ENCODE measurements at places on chromosomes 1 and 21.

DNA sequence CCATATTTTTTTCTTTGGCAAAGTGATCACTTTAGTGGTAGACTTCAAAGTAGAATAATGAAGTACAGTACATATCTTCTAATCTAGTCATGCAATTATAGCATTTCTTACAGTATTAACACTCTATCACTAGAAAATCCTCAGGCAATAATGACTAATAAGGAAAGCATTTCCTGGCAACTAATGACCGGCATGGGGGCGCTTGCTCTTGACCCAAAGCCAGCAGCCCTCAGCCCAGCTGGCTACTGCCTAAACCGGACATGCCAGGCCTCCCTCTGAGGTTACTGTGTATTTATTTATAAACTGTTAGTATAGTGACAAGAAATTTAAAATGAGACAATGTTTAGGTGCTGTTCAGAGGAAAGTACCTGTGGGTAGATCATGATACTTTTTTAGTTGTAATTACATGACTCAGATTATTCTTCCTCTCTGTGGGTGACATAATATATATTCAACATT lies 633.8 kb downstream of the PTPRC start:
- DNase-seq = no peak

DNA sequence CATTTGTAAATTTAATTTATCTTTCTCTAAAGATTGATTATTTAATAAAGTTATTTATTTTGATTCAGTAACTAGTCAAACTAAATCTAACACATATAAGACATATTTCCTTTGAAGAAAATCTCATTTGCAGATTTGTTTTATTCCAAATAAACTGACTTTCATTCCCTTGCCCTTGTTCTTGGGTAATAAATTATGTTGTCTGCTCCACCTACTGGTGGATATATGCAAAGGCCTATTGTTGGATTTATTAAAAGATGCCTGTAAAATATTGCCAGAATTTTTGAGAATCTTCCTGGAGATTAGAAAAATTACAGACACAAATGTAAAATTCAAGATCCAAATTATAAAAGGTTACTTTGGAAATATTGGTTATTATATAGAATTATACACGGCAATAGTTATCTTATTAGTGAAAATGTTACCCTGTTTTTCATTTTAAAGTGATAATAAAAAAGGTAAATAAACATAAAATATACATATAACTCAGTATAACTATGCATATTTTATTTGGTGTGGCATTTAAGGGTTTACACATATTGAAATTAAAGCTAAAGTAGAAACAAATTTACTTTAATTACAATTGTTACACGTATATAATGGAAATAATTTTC lies 116.1 kb downstream of the SPATA17 start:
- no peak for DNase-seq

DNA sequence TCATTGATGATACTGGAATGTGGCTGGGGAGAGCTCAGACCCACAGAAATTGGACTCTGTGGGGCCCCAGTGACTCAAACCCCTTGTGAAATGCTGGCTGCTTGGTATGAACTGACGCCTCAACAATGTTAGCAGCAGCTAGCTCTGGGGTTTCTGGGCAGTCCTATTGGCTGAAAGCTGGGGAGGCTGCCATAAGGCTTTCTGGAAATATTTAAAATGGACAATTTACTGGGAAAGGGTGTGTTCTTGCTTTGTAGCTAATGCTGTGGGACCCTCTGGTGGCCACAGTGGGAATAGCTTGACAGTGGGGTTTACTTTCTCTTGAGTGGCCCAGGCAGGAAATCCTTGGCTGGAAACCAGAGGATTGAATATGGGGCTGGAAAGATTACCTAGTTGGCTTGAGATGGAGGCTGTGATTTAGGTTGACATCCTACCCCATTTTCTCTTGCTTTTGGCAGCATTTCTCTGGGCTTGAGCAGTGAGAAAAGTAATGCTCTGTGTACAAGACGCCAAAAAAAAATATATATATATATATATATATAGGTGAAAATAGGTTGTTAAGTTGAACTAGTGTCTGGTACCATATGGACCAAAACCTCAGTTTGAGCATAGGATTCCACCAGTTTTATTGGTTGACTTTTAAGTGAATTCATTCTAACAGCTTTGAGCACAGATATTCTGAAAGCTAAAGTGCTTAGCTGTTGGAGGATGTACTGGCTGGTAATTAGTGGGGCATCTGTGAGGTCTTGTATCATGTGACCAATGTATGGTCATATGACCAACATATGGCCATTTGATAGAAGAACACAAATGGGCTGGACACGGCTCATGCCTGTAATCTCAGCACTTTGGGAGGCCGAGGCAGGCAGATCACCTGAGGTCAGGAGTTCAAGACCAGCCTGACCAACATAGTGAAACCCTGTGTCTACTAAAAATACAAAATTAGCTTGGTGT lies 8.2 kb upstream of the S100A10 start:
- peak; percentile 69 for DNase-seq

- no peak for DNase-seq
Measured at GRCh38 chr1:67721650-67722291, 36.8 kb downstream of the GADD45A start.

DNA sequence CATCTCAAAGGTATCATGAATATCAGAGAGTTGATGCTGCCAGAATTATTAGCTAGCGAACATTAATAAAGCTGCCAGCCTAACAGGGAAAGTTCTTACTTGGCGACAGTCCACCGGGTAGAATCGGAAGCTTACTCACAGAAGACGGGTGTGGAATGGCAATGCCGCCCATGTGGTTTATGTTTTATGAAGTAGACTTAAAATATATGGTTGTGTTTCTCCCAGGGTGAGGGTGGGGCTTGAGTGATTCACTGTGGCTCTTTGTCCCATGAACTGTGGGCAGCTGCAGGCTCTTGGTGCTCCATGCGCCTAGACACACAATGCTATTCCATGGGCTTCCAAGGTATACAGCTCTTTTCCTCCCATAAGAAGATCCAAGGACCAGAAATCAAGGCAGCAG lies 162.7 kb downstream of the PIGK start:
- no peak for DNase-seq

GRCh38 chr1:31658721-31659120 lies 14.0 kb upstream of the PEF1 start:
- DNase-seq = no peak

DNA sequence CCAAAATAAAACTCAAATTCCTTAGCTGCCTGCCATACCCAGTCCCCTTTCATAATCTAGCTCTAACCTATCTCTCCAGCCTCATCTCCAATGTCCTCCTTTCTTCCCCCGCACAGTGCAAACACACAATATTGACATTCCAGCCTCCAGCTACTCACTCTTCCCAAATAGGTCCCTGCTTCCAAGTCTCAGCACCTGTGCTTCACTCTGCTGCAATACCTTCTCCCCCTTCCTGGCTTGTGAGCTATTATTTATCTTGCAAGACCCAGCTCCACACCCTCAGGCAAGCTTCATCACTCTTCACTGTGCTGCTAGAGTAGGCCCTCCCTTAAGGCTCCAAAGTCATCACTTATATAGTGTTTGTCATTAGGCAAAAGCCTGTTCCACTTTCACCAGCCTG lies 9.7 kb downstream of the PLPP3 start:
- DNase-seq = no peak

GRCh38 chr1:1082776-1083415 lies 8.8 kb upstream of the RNF223 start:
- no peak for DNase-seq

- no peak for DNase-seq
Measured at GRCh38 chr1:197218857-197219256, 49.2 kb upstream of the CRB1 start.

GRCh38 chr1:86389307-86389706 lies 6.8 kb downstream of the ODF2L start:
- no peak for DNase-seq

- no peak for DNase-seq
Measured at GRCh38 chr1:158153746-158154444, 26.8 kb upstream of the CD1D start.

GRCh38 chr1:157178490-157178889 lies 40.3 kb upstream of the ETV3 start:
- no peak for DNase-seq

GRCh38 chr1:170247751-170248521 lies 102.2 kb downstream of the NTMT2 start:
- no peak for DNase-seq

DNA sequence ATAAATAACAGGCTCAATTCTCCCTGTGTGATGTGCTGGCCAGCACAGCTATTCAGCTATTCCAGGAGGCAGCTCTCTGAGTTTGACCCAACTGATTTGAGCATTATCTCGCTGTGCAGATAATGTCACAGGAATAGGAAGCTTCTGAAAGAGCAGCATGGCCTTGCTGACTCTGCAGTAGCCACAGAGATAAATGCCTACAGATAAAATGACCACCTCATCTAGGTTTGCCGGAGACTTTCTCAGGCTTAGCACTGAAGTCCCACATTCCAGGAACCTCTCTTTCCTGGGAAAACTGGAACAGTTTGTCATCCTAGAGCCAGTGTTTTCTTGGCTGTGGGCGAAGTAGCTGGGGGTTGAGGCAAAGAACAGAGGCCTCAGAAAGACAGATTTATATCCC lies 98.9 kb downstream of the MRPL39 start:
- no peak for DNase-seq

GRCh38 chr1:219805191-219805590 lies 123.2 kb downstream of the SLC30A10 start:
- DNase-seq = no peak

- no peak for DNase-seq
Measured at GRCh38 chr1:179996099-179996498, 41.5 kb downstream of the CEP350 start.

DNA sequence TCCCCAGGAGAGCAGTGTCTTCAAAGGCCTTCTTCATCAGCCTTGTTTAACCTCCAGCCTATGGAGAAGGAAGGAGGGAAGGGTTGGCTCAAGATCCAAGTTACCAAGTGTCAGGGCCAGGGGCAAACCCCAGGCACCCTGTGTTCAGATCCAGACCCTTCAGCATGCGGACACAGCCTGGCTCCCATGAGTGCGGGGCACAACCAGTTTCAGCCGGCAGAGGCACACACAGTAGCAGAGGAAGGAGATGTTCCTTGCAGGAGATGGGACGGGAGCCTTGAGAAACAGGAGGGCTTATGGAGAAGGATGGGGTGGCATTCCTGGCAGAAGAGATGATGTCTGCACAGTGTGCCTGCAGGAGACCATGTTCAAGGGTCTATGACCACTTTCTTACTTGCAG lies 161.7 kb upstream of the EDN2 start:
- no peak for DNase-seq

DNA sequence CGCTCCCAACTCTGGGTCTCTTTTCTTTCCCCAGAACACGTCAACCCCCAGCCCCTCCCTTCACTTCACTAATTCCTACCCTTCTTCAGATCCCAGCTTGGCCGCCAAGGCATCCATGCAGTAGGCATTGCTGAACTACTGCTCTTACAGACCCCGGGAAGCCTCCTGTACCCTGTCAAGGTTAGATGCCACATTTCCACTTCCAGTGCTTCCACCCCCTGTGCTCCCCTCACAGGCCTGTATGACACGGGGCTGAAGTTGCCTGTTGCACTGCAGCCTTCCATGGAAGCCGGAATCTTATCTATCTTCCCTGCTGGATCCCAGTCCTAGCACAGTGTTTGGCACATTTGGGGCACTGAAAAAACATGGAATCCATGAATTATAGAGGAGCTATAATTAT lies 99.0 kb upstream of the SOD1 start:
- DNase-seq = no peak

GRCh38 chr1:238254935-238255334 lies 364.2 kb upstream of the ZP4 start:
- no peak for DNase-seq

GRCh38 chr21:42465008-42465802 lies 30.8 kb downstream of the RSPH1 start:
- DNase-seq = no peak

DNA sequence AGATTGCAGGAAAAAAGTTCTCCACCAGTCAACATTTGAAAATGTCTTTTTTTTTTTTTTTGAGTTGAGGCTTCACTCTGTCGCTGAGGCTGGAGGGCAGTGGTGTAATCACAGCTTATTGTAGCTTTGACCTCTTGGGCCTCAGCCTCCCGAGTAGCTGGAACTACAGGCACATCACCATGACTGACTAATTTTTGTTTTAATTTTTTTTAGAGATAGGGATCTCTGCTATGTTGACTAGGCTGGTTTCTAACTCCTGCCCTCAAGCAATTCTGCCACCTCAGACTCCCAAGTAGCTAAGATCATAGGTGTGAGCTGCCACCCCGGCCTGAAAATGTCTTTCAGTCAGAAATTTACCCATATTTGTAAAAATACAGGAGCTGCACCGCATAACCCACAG lies 30.6 kb upstream of the USP24 start:
- no peak for DNase-seq

GRCh38 chr1:54754045-54754444 lies 10.3 kb downstream of the PARS2 start:
- DNase-seq = no peak

DNA sequence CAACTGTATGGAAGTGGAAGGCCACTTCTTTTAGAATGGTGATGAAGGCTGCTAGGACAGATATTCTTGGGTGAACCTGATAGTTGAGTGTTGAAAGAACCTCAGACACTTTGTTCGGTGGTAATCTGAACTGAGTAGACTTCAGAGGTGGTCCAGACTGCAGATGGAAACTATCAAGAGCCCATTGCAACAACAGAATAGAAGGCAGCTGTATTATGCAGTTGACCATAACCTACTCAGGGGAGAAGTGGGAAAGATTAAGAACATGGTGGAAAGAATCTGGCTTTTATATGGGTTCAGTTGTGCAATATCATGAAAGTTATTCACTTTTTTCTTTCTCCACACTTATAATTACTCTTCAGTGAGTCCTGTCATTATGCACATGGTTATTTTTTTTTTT lies 194.0 kb downstream of the KCNK2 start:
- DNase-seq = no peak

GRCh38 chr1:155166051-155166470 lies 7.0 kb downstream of the KRTCAP2 start:
- DNase-seq = no peak

GRCh38 chr1:55375617-55376258 lies 160.6 kb upstream of the USP24 start:
- DNase-seq = peak; percentile 52

- DNase-seq = no peak
Measured at GRCh38 chr1:236560213-236560771, 36.5 kb downstream of the LGALS8 start.

GRCh38 chr21:43322805-43323204 lies 104.1 kb downstream of the SIK1 start:
- DNase-seq = no peak

- DNase-seq = peak; percentile 50
Measured at GRCh38 chr1:111475701-111476100, 1.9 kb downstream of the C1orf162 start.

DNA sequence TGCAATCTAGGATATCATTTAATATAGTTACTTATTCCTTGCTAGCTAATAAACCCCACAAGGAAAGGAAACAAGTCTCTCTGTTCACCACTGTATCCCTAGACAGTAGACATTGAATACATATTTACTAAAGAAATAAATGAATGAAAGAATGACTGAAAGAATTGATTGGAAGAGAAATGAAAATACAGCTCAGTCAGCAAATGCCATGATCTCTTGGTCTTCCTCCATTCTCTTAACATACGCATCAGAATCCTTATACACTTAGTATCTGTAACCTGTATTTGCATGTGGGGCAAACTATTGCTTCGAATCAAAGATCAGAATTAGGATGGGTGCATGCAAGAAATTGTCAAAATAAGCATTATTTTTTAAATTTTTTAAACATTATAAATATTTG lies 500.8 kb upstream of the ADGRL2 start:
- DNase-seq = no peak

Data from activated T-cell treated with anti-CD3 and anti-CD28 coated beads, Interleukin-2, amount 50 U/mL, for 72 hours (primary cell).